ENCODE measurements at places on chromosomes 6 and 20.
A peak's percentile ranks its signal among the peaks of the same experiment; 100 is the strongest.

DNA sequence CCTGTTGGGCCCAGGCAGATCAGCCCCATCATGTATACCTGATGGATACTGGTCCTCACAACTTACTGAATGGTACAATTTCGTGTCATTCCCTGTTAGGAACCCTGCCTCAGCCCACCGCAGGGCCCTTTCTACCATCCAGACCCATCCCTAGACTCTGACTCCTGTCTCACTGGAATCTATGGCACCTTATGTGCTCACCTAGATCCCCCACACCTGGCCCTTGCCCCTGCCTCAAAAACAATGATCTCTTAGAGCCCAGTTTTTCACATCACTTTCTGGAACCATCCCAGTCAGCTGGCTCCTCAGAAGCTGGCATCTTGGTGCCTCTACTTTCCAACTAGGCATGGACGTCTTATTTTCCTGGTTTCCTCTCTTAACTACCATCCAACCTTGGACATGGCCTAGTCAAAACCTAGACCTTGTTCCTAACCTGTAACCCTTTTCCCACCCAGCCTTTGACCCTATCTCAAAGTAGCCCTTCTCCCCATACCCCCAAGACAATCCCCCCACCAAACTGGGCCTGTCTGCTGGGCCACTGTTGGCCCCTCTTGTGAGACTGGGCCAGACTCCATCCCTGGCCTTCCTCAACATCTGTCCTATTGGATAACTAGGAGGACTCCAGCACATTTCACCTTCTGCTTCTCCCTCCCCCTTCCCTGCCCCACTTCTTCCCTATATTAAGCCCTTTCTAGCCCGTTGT is 981 bp downstream of the HM13 start:
- DNase-seq = no peak

GRCh38 chr6:16789329-16790038 is 28.2 kb upstream of the ATXN1 start:
- DNase-seq = no peak

DNA sequence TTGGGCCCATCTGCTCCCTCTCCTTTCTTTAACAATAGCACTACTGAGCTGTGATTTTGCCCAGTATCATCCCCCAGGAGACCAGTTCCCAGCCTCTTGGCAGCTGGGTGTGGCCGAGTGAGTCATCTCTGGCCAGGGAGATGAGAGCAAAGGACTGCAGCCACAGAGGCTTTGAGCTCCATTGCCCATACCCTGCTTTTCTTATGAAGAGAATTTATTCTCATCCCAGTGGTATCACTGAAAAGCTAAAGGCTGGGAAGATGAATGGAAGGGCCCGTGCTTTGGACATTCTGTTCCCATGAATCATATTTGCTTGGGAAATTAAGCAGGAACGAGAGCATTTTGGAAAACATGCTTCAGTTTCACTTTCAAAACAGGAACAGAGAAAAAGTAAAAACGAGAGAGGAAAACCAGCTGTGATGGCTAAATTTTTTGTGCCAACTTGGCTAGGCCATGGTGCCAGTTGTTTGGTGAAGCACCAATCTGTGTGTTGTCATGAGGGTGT is 14.9 kb downstream of the CST3 start:
- DNase-seq = no peak

DNA sequence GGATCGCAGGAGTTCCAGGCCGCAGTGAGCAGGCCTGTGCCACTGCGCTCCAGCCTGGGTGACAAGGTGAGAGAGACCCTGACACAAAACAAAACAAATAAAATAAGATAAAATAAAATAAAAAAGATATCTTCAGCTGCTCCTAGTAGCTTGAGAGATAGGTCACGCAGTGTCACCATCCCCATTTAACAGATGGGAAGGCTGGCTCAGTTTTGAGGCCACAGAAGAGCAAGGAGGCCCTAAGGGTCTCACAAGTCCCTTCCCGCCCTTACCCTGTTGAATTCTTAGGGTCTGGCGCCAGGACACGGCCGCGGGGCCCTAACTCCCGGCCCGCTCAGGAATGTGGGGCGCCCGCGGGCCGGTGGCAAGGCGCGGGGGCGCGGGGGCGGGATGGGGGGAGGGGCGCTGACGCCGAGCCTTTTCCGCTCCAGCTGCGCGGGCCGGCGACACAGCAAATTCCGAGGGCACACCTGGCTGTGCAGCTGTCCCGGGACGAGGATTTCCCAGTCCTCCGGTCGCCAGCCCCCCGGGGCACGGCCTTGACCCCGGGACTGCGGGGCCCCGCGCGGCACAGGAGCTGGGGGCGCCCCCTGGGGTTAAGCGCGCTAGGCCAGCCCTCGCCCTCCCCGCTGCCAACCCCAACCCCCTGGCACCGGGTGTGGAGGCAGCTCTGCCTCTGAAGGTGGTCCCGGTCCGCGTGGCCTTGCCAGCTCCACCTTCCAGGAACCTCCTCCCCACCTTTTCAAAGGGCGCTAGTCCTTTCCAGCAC is 10.3 kb upstream of the R3HDML start:
- DNase-seq = no peak

- DNase-seq = peak; percentile 74
Observed at GRCh38 chr20:56778765-56779195, 149.7 kb downstream of the TFAP2C start.

DNA sequence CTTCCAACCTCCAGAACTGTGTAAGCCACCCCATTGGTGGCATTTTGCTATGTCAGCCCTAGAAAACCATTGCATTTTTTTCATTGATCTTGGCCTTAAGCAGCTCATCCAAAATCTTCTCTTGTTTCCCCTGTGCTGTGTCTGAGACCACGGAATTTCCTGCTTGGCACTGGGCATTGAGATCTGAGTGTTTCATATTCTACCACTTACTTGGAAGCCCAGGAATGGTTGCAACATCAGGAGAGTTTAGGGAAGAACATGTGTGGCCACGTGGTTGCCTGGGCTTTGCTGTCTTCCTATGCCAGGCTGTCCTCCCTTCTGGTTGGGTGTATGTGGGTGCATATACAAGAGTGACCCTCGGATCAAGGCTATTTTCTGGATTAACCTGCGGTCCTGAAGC is 139.3 kb upstream of the PMEPA1 start:
- DNase-seq = no peak

DNA sequence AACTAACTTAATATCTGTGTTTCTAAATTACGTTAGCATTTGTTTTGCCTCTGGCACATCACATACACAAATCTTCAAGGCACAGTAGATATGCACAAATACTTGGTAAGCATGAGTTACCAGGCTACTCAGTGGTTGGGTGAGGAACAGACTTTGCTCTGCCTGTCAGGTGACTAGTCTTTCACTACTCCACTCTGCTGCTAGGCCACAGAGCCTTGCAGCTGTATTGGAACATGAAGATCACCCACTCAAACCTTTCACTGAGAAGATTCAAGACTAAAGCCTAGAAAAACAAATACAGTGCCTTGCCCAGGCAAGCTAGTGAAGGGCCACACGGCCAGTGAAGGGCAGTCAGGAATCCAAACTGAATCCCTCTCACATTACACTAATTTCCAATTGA is 47.0 kb downstream of the DTNBP1 start:
- peak; percentile 61 for DNase-seq

DNA sequence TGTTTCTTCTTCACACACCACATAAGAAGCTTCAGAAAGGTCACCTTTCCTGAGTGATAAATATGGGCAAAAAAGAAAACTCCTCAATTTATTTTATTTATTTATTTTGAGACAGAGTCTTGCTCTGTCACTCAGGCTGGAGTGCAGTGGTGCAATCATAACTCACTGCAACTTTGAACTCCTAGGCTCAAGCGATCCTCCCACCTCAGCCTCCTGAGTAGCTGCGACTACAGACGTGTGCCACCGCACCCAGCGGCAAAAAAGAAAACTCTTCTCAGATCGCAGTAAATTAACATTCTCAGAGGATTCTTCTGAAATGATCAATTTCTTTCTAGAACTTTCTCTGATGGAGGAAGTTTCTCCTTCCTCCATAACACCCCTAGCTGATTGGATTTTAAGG is 111.2 kb downstream of the TRERF1 start:
- DNase-seq = no peak

- no peak for DNase-seq
Observed at GRCh38 chr6:52115891-52116604, 28.6 kb upstream of the PKHD1 start.

- DNase-seq = no peak
Observed at GRCh38 chr6:129764761-129765407, 54.9 kb upstream of the ARHGAP18 start.

DNA sequence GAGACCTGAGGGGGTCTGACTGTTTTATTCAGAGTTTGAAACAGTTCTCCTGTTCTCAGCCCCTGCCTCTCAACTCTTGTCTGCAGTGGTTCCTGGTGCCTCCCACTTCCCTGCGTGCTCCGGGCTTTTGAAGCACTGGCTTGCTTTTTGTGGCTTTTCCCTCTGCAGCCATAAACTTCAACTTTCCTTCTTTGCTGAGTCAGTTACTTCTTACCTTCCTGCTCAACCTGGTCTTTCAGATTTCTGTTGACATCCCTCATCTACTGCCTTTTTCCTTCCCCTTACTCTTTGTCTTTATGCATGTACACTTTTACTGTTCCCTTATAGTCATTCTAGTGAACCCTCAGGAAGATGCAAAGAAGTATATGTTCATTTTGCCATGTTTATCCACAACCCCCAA is 57.4 kb downstream of the ASXL1 start:
- no peak for DNase-seq

- DNase-seq = no peak
Observed at GRCh38 chr20:47586649-47587294, 85.1 kb downstream of the NCOA3 start.

DNA sequence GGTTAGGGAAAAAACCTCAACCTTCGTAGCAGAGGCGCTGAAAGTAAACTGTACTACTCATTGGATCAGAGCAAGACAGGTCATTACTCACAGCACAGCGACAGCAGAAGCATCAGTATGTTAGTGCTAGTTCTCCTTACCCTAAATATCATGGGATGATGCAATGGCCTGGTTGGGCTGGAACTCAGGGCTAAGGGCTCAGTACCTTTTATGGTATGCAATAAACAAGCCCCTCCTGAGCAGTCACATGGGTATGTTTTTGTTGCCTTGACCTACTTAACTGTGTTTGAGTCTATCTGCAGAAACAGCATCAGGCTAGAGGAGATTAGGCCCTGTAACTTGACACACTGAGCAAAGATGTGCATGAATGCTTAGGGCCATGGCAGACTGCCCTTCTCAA is 369.4 kb upstream of the IMPG1 start:
- no peak for DNase-seq

DNA sequence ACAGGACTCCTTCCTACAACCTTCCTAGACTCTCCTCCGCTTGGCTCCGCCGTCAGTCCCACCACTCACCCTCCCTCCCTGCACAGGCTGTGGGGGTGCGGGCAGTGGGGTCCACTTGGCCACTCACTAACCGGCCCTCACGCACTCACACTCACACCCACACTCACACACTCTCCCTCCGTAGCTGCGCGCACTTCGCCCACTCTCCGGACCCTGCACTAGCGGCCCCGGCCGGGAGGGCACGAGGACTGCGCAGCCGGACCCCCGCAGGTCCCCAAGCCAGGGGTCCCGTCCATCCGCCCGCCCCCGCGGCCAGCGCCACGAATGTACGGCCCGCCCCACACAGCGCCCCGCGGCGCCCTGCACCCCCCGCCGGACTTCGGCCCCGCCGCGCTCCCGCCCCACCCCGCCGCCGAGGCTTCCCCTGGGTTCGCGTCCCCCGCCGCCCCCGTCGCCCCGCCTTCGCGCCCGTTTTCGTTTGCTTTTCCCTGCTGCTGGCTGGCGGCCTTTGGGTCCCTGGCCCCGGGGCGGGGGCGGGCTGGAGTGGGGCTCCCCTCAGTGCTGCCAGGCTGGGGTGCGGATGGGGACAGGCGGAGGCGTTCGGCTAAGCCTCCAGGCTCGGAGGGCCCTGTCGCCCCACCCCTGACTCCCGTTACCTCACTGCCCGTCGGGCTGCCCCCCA is 23.0 kb upstream of the SLC22A7 start:
- peak; percentile 19 for DNase-seq

DNA sequence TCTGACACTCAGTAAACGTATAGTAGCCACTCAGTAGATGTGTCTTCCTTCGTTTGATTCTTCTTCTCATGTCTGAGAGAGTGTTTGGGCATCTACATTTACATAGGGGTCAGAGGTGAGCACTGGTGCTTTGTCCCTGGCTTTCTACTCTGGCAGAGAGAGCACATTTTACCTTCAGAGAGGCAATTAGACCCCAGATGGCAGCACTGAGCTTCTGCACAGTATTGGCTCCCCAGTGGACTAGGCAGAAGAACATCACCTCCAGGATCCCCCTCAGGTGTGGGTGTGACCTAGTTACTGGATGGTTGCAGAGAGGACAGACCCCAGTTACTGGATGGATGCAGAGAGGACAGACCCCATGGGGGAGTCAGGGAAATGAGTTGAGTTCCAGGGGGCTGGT is 327.2 kb downstream of the DHX35 start:
- DNase-seq = no peak

GRCh38 chr6:4844108-4844507 is 67.9 kb downstream of the CDYL start:
- DNase-seq = no peak

GRCh38 chr20:48625136-48625900 is 202.5 kb downstream of the PREX1 start:
- DNase-seq = no peak

DNA sequence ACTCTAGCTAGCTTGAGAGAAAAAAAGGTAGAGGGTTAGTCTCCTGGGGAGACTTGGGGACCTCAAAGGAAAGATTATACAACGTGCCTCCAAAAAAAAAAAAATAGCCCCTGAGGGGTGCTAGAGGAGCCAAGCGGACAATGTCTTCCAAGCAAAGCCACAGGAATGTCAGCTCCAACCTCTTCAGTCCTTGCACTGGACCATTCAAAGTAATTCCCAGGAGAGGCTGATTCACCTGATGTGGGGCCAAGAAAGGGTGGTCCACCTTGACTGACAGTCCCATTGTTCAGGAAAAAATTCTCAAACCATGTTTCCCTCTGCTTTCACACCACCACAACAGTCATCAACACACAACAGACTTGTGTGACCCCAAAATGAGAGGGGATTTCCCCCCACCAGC is 30.7 kb downstream of the ASIP start:
- no peak for DNase-seq

DNA sequence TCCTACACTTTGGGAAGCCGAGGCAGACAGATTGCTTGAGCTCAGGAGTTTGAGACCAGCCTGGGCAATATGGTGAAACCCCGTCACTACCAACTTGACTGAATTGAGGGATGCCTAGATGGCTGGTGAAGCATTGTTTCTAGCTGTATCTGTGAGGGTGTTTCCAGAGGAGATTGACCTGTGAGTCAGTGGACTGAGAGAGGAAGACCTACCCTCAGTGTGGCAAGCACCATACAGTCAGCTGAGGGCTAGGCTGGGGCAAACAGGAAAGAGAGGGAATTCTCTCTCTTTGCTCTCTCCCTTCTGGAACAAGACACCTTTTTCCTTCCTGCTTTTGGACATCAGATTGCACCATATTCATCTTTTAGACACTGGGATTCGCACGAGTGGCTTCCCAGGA is 3.7 kb upstream of the ZUP1 start:
- DNase-seq = no peak

Measured in thyroid gland (tissue), 4 donors.